ENCODE measurements at places on chromosomes 7 and 10.

DNA sequence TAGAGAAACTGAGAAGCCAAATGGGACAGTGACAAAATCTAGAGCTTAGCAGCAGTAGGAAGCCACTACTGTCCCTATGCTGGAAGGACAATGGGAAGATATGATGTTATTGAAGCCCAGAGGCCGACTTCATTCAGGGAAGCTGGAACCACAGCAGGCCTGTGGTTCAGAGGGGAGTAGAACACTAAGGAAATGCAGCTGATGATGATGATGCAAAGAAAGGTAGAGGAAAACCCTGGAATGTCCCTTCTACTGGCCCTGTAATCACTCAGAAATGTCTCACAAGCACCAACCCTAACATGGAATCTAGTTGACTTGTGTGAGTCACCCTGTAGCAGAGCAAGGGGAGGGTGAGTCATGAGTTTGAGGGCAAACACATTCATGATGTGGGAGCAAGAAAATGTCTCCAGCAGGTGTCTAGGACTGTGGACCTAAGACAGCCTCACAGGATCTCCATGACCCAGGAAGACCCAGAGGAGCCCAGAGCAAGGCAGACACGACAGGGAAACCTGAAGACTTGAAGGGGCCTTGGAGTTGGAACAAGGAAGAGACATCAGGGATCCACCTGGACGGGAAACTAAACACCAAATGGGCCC lies 37.0 kb upstream of the LRRC17 start:
- no peak for DNase-seq

GRCh38 chr10:49471532-49471931 lies 67.4 kb downstream of the ERCC6 start:
- DNase-seq, result no peak

- DNase-seq, result no peak
Observed at GRCh38 chr10:32332299-32332750, 14.6 kb downstream of the EPC1 start.

DNA sequence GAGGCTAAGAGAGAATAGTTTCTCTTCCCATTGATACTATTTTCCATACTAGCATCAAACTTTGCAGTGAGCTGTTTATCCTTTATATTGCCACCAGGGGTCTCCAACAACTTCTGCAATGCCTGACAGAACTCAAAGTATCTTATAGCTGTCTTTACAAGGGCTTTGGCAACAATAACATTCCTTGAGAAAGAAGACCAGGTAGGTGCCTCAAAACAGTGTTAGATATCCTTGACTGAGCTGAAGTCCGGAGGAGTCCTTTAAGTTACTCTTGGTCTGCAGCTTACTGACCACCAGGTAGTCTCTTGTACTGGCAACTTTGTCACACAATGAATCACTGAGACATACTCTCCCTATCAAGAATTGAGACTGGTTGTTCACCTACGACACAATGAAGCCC lies 30.0 kb upstream of the TES start:
- DNase-seq, result peak; percentile 3

Measured in spinal cord (tissue), 10 donors.